Frontal cortex (tissue), 4 donors: ENCODE measurements at places on chromosomes 5 and 9. TPM values are rescaled to one million over a fixed set of nuclear protein-coding genes. Genes with fewer than 3 reads are reported as not detected.

Gene GRM6
- under 0.01 TPM for total RNA-seq

Gene CSF1R
- total RNA-seq = 5.3 TPM

Gene TCF7
- 0.41 TPM for total RNA-seq

DNA sequence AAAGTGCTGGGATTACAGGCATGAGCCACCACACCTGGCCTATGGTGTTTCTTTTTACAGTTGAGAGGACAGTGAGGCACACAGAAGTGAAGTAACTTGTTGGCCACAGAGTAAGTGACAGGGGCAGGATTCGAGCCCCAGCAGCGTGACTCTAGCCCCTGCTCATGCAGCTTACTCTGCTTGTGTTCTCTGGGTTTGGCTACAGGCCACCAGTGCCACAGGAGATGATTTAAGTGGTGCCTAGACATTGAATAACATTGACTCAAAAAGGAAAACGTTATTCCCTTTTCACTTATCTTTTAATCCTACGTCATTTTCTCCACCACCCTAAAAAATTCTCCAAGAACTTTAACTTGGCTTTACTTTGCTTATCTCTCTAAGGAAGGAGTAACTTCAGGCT is 61.4 kb downstream of the SNX24 start:
- DNase-seq = no peak

DNA sequence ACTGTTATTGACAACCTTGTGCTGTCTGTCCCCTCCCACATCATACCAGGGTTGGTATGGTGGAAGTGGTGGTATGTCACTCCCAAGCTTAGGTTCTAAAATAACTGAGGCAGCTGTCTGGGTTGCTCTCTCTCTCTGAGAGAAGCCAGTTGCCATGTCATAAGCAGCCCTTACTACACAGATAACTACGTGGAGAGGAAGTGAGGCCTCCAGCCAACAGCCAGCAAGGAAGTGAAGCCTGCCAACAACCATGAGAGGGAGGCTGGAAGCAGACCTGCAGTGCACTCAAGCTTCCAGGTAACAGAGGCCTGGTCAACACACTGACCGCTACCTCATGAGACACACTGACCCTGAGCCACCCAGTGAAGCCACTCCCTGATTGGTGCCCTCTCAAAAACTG is 18.6 kb downstream of the CTNNAL1 start:
- no peak for DNase-seq

DNA sequence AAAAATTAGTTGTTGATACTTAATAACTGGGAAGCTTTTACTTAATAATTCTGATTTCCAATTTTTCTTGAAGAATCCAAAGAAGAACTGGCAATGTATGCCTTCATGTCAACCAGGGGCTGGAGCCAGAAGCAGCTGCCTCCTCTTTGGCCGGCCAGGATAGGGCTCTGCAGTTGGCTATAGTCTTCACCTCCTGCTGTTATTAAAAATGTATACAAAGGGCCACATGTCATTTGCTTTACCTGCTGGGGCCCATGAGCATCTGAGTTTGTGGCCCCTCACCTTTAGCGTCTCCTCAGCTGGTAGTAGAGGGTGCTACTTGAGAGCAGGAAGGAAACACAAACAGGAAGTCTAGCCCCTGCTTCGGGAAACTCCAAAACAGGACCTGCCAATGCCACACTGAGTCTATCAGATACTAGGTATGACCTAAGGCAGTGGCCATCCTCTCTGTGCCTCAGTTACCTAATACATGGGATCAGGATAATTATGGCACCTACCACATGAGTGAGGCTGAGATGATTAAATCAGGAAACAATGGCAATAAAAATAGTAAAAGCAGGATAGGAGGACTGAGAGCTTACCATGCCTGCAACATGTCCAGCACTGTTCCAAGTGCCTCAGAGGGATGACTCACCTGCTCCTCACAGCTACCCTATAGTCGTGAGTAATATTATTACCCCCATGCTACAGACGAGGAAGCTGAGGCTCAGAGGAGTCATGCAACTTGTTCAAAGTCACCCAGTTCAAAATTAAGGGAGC is 21.3 kb downstream of the CCDC69 start:
- DNase-seq = no peak

DNA sequence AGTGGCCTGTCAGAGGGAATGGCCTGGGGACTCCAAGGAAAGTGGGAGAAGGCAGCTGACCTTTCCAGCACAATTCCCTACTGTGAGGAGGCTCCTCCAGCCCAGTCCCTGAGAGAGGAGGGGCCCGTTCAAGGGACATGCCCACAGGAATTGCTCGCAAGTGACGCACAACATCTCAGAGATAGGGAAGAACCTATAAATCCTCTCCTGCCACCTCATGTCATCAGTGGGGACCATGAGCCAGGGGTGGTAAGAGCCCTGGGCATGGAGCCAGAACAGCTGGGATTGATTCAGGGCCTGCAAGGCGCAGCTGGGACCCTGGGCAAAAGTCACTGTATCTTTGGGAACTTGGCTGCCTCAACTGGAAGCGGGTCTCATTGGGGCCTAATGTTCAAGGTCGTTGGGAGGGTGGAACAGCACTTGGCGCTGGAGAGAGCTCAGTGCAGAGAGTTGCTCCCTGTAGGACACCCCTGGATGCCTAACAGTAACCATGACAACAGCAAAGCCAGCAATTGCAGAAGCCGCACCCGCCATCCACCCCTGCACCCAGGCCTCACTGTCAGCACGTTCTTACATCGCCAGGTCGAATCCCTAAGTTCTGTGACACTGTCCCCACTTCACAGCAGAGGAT is 41.3 kb upstream of the ORM1 start:
- no peak for DNase-seq

DNA sequence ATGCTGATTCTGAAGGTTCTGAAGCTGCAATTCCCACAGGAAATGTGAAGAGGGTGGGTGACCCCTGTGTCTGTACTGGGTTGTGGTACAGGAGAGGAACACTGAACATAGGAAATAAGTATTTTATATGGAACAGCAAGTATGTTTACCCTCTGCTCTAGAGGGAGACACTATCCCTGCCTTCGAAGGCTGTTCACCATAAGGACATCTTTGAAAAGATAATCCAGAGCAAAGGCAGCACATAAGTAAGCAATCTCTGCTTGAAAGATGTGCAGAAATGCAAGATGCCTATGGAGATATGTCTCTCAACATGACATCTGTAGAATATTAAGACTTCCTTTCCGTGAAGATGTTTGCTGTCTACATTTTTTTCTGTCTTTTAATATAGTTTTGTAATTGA is 184.4 kb upstream of the EFNA5 start:
- DNase-seq = no peak

DNA sequence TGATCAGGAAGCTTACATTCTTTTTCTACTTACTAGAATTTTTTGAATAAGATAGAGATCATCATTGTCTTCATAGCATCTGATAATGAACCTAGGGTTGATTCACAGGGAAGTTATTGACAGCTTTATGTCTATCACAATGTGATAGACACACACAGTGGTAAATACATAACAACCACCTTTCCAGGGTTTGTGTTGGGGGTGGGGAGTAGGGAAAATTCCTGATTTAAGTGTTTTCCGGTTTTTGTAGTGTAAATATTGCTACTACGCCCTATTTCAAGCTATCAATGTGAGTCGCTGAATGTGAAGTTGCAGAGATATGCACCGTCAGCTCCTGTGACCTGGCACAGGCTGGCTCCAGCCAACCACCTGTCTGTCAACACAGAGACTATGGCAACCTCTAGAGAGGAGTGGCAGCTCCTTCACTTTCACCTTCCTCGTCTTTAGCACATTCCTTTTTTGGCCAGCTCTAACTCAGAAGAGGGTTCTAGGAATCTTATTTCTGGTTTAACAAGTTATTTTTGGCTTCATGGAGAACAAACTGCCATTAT is 224.9 kb downstream of the MAT2B start:
- no peak for DNase-seq
